Astrocyte of the hippocampus (primary cell): ENCODE measurements at places on chromosomes 2 and 18.

DNA sequence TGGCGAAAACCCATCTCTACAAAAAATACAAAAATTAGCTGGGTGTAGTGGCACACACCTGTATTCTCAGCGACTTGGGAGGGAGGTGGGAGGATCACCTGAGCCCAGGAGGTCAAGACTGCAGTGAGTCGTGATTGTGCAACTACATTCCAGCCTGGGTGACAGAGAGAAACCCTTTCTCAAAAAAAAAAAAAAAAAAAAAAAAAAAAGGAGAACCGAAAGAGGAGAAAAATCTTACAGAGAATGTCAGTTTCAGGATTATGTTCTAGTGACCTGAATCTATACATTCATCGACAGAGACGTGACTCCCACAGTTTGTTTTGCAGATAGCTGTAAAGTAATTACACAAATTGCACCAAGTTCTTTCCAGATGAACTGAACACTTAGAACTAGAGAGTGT is 187.8 kb downstream of the FTCDNL1 start:
- DNase-seq: no peak

DNA sequence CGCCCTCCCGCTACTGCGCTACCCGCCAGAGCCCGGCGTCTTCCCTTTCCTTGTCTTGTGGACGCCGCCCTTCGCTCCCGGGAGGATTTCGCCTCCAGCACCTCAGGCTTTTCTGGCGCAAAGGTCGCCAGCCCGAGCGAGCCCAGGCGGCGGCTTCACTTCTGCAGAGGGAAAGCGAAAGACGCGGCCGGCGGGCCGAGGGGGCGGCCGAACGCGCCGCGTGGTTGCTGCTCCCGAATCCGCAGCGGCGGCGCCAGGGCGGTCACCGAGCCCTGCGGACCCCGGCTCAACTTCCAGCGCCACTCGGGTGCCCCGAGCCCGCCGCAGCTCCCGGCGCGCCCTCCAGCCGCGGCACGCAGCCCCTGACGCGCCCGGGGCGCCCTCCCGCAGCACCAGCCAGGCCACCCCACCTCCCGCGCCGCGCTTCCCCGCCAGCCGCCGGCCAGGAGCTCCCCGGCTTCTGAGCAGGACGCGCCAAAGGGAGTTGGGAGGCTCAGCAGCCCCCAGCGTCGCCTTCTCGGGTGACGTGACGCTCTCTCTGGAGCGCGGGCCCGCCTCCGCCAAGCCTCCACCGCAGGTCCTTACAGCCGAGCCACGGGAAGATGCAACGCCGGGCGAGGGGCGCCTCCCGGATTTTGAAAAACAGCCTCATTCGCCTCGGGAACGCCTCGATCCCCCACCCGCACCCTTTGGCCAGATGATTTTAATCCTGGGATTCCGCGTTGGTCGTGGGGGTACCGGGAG is 84.9 kb upstream of the EPB41L3 start:
- peak; percentile 64 for DNase-seq

- peak; percentile 79 for DNase-seq
Measured at GRCh38 chr18:45993438-45993837, 26.3 kb upstream of the EPG5 start.

GRCh38 chr18:8799001-8799400 is 93.6 kb downstream of the MTCL1 start:
- peak; percentile 43 for DNase-seq

GRCh38 chr2:110929528-110929927 is 191.2 kb upstream of the BCL2L11 start:
- DNase-seq: no peak

GRCh38 chr18:47215554-47216138 is 35.8 kb downstream of the SKOR2 start:
- DNase-seq: peak; percentile 66

GRCh38 chr18:2687390-2688001 is 32.0 kb downstream of the SMCHD1 start:
- DNase-seq: no peak

- no peak for DNase-seq
Measured at GRCh38 chr2:74447230-74447999, 5.7 kb upstream of the RTKN start.

- no peak for DNase-seq
Measured at GRCh38 chr2:143933946-143934569, 585.9 kb downstream of the ZEB2 start.

DNA sequence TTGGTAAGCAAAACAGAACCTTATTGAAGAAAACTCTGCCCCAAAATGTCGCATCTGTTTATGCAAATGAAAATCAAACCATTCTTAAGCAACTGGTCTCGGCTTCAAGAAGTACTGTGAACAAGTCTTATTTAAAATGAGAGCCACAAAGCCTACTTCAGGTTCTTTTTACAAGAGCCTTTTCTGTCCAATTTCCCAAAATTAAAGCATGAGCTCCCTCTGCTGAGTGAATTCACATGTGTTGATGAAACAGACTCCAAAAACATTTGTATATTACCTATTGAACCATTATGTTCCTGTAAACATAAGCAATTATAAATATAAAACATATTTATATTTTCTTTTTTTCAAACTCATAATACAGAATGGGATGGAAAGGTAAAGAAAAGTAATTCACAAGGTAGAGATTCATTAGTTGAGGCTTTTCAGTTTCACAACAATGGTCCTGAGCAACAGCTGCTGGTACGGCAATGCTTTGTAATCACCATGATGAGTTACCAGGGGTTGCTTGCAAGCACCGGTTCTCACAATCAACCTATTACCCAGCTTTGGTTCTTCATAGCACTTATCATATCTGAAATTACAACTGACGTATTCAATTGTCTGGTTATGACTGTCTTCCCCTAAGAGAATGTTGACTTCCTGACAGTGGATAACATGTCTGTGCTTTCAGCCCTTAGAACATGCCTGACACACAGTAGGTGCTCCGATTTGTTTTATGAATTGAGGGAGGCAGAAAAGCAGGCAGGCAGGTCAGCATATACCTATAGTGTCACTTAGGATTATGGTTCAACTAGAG is 108.4 kb upstream of the BZW1 start:
- DNase-seq: peak; percentile 80

DNA sequence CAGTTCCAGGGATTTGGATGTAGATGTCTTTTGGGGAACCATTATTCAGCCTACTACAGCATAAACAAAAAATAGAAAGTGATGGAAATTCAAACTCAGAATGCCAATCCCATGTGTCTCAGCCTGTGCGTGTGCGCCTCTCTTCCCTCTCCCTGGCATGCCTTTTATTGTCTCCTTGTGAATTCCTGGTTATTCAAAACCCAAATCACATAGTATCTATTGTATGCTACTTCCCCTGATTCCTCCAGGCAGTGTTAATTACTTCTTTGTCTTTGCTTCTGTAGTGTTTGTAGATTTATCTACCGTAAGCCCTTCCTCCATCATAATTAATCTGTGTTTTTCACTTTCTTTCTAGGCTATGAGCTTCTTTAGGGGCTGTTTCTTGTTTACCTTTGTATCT is 38.9 kb downstream of the RHBDD1 start:
- no peak for DNase-seq

GRCh38 chr18:24076950-24077349 is 61.9 kb upstream of the CABYR start:
- no peak for DNase-seq

- peak; percentile 76 for DNase-seq
Measured at GRCh38 chr2:133718688-133719201, 150.5 kb upstream of the NCKAP5 start.

DNA sequence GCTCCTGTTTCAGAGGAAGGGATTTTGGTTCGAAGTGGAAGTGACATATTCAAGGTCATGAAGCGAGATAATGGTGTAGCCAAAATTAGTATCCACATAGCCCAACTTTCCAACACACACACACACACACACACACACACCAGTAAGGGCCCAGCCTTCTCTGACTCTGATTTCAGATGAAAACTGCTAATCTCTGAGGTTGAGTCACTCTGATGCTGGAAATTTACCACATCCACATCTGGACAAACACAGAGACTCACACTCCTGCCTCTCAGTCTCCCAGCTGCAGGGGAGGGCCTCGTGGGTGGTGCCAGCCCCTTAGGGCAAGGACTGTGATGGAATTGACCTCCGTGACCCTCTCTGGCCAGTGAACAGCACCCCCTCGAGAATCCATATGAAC is 29.0 kb upstream of the SLC35F6 start:
- DNase-seq: peak; percentile 51

- no peak for DNase-seq
Measured at GRCh38 chr2:223566396-223566795, 35.8 kb downstream of the SCG2 start.

DNA sequence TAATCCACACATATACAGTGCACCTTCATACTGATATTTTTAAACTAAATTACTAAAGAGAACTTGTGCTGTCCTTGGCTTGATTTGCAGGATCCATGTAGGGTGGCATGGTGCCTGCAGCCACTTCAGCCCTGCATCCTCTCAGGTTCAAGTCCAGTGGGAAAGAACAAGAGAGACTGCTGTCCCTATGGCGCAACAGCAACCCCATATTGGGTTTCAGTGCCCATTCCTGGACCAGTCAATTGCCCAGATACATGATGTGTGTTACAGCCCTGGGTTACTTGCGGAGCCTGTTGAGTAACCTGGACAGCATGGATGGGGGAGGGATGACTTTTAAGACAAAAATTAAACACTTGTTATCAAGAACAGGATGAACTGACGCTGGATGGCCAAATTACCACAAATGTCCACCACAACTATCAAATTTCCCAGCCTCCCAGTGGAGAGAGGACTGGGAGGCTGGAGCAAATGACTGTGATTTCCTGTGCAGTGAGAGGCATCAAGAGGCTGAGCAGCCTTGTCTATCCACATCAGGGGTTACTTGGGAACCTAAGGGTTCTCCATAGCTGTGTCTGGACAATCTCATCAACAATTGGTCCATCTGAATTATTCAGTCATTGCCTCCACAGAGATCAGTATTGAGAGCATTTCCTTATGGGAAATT is 162.0 kb downstream of the CAPN13 start:
- no peak for DNase-seq
